ENCODE measurements at places on chromosomes 16 and 17.

DNA sequence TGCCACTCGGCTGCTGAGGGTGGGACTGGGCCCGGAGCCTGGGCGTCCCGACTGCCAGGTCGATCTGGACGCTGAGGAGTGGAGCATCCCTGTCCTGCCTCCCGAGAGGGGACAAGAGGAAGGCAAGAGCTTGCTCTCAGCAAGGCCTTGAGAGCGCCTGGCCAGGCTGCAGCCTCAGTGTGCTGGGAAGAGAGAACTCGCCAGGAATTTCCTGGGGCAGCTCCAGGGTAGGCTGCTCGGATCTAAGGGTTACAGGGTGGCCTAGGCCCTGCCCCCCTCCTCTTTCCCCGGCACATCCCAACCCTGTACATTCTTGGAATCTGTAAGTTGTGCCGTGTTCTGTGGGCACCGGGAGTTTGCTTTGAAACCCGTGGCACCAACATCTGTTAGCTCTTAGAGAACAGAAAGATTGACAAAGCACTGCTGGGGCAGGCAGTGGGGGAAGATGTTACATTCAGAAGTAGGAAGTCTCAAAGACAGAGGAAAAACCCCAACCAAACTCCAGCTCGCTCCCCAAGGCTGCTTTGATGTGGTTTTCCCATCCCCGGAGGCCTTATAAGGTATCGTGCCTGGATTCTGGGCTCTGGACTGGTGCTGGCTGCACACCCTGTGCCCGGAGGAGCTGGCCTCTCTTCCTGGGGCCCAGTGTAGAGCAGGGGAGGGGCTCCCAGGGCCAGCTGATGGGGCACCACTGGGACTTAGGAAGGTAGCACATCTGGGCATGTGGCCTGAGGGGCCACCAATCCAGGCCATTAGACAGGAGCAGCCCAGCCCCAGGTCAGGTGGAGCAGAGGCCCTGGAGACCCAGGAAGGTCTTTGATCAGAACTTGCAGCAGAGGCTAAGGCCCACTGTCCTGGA is 55.2 kb downstream of the NKD1 start:
- DNase-seq: no peak

- peak; percentile 32 for DNase-seq
Observed at GRCh38 chr17:11240841-11241610, at the start of gene SHISA6. SHISA6 (plus strand) TSS chr17:11241213.

DNA sequence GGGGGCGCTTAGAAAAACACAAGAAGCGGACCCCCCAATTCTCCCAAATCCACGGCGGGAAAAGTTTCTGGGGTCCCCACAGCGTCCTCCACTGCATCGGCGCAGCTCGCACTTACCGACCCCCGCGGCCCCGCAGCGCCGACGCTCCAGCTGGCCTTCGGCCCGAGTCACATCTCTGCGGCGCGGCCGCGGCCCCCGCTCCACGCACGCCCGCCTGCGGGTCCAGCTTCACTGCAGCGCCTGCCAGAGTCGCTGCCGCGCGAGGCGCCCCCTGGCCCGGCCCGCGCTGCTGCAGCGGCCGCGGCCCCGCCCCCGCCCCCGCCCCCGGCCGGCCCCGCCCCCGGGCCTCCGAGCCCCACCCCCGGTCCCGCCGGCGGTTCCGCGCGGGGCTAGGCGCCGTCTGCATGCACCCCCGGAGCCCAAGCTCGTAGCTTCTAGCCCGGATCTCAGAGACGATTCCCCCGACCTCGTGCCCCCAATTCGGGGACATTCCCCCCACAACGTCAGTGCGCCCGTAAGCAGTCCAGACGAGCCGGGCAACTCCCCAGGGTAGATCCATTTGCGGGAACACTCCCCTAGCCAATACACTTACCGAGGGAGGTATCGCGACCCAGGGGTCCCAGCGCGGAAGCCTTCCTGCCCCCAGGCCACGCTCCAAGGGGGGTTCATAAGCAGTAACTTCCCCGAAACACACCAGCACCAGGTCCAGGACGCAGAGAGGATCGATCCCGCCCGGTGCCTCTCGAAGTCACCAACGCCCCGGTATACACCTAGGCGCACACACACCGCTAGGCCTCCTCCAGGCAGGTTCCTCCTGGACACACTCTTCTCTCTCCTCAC is at the start of gene GPRC5B:
Gene GPRC5B, minus strand, starts transcription at position 238 of the 840 bp plus-strand sequence. CDS start 12,003 bp downstream, outside the sequence.
- DNase-seq: peak; percentile 48

- no peak for DNase-seq
Observed at GRCh38 chr17:79948406-79948944, 87.2 kb downstream of the TBC1D16 start.

GRCh38 chr16:22813223-22813947 is 577 bp upstream of the HS3ST2 start:
- peak; percentile 89 for DNase-seq

GRCh38 chr17:20116683-20117309 is 107.6 kb downstream of the SPECC1 start:
- DNase-seq: peak; percentile 19

GRCh38 chr17:5508810-5509209 is 22.4 kb downstream of the MIS12 start:
- no peak for DNase-seq

DNA sequence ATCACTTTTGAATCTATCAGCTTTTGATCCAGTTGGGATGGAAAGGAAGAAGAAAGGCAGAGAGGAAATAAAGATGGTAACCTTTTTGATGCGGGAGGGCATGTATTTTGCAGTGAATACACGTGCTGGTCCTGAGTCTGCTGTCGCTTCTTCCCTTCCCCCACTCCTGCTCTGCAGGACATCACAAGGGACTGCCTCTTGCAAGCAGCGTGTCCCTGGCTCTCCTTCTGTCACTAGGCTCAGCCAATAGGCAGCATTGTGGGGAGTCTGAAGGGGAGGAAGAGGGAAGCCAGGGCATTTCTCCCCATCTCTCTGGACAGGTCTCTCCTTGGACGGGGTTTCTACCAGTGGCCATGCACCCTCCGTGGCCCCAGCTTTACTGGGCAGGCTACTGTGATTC is 15.7 kb upstream of the WFDC1 start:
- DNase-seq: no peak

GRCh38 chr16:53714205-53715022 is 10.5 kb downstream of the FTO start:
- no peak for DNase-seq
